Mesenteric fat pad (tissue), 1 donor: ENCODE measurements at places on chromosomes 13 and 19. TPM values are rescaled to one million over a fixed set of nuclear protein-coding genes. Genes with fewer than 3 reads are reported as not detected.

The PLK5 gene
- total RNA-seq: not detected

The ZNF320 gene
- total RNA-seq: 9.3 TPM

The TEKTIP1 gene
- total RNA-seq: 0.51 TPM

The DNASE2 gene
- 28.9 TPM for total RNA-seq

The LCP1 gene
- total RNA-seq: 195 TPM

The ATXN8OS gene
- total RNA-seq: not detected

The TSC22D1 gene
- 82.0 TPM for total RNA-seq

The PEX11G gene
- 3.5 TPM for total RNA-seq

The FAM216B gene
- total RNA-seq: not detected

The EDDM13 gene
- total RNA-seq: not detected

The SHD gene
- not detected for total RNA-seq

The SYNGR4 gene
- not detected for total RNA-seq

The TTYH1 gene
- total RNA-seq: not detected

The KASH5 gene
- not detected for total RNA-seq

The ANKRD24 gene
- 1.4 TPM for total RNA-seq

The MAP4K1 gene
- 3.9 TPM for total RNA-seq

The CEACAM20 gene
- not detected for total RNA-seq

The KCNK6 gene
- 14.3 TPM for total RNA-seq

The SHISA7 gene
- total RNA-seq: not detected

The CAPN12 gene
- 1.3 TPM for total RNA-seq

The CEBPA gene
- 263 TPM for total RNA-seq

The MIR17HG gene
- 3.5 TPM for total RNA-seq

The PCDH17 gene
- total RNA-seq: 1.7 TPM

The LILRA2 gene
- total RNA-seq: 10.0 TPM

The LGALS4 gene
- 3.5 TPM for total RNA-seq

The CEACAM6 gene
- total RNA-seq: 0.22 TPM

The GRIN3B gene
- total RNA-seq: 0.16 TPM

The TTC9B gene
- total RNA-seq: not detected
